ENCODE measurements at places on chromosomes 5 and 9. TPM values are rescaled to one million over a fixed set of nuclear protein-coding genes. Genes with fewer than 3 reads are reported as not detected.

Gene GOLPH3
- total RNA-seq: 54.7 TPM

Gene NMUR2
- 0.30 TPM for total RNA-seq

Gene ZNF608
- 19.1 TPM for total RNA-seq

Gene TAF11L10
- not detected for total RNA-seq

Gene ANGPTL2
- total RNA-seq: 18.6 TPM

Gene TTC39B
- 0.51 TPM for total RNA-seq

Gene RPP25L
- total RNA-seq: 30.8 TPM

Gene OSMR
- total RNA-seq: 5.5 TPM

- DNase-seq: no peak
Observed at GRCh38 chr9:84756171-84756570, 86.6 kb downstream of the NTRK2 start.

DNA sequence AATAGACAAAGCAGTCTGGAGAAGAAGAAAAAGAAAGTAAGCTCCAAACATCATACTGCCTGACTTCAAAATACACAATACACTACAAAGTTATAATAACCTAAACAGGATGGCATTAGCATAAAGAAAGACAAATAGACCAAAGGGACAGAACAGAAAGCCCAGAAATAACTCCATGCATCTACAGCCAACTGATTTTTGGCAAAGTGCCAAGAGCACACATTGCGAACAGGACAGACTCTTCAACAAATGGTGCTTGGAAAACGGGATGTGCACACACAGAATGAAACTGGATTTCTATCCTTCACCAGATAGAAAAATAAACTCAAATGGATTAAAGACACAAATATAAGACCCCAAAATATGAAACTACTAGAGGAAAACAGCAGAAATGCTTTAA, 66.6 kb upstream of the SPATA31E1 start:
- no peak for DNase-seq

- no peak for DNase-seq
Observed at GRCh38 chr5:19492861-19493260, 495.1 kb downstream of the CDH18 start.

- no peak for DNase-seq
Observed at GRCh38 chr9:126849591-126850225, 10.7 kb upstream of the ZBTB34 start.

- DNase-seq: no peak
Observed at GRCh38 chr9:89418882-89419640, 78.9 kb downstream of the SEMA4D start.

GRCh38 chr9:6816581-6816980, 58.8 kb downstream of the KDM4C start:
- DNase-seq: no peak

DNA sequence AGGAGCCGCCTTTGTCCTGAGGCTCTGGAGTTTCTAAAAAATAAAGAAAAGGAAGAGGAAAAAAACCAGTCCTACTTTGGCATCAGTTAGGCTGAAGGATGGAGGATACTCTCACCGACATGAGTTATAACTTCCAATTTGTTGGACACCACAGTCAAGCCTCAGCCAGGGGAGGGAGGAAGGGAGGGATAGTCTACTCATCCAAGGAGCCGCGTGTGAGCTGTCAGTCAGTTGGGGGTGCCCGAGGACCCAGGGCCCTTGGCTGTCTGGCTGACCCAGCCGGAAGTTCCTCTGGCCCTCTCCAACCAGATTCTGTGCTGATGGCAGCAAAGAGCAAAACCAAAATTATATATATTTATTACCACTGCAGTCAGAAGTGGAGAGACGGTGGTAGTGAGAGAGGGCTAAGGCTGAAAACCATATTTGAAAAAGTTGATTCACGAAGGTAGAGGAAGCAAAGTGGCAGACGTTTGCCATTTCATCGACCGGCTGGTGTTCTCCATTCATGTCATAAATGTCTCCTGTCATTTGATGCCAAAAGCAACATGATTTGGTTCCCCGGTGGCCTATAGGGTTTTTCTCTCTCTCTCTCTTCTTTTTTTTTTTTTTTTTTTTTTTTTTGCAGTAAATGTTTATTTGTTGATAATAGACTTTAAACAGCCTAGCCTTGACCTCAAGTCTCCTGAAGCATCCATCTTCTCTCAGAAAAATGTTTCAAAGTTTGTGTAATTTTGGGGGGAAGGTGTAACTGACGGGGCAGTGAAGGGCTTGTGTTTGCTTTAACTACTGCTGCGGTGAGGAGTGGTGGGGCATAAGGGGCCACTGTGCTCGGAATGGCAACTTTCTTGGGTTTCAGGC, 7.6 kb downstream of the LMX1B start:
- no peak for DNase-seq

GRCh38 chr5:139701056-139701741, 53.0 kb downstream of the CXXC5 start:
- DNase-seq: peak; percentile 61

- DNase-seq: peak; percentile 11
Observed at GRCh38 chr5:85646641-85647040, 971.1 kb upstream of the COX7C start.

DNA sequence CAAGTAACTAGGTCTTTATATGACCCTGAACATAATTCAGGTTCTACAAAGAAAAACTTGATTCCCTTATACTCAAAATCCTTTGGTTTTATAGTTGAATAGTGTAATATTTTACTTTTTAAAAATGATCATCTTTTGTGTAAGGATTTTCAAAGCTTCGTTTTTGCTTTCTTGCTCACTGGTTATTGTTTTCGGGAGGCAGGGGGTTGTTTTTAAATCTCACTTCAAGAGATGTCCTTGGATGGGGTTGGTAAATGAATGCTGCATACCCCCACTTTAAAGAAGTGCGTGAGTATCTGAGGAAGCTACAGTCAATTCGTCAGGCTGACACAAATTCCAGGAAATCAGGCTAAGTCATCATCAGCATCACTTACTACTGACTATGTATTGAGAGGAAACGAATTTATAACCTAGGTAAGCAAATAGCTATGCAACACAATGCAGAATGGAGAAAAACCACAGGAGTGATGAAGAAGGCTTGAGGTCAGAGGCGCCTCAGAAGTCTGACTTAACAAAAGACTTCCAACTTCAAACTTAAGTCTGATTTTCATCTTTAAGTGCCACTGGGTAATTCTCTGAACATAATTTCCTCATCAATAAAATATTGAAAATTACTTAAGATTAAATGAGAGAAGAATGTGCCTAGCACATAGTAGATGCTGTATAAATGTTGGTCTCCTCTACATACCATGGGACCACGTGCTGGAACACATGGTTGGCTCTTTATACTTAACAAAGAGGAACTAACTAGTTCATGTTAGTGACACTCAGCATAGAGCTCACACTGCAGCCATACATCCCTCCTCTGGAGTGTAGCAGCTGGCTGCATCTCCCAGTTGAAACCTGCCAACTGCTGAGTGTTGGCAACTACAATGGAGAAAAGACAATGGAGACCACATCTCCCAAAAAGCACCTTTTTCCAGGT, 106.0 kb upstream of the KIF2A start:
- no peak for DNase-seq

GRCh38 chr5:147857302-147858129, 21.0 kb upstream of the SCGB3A2 start:
- DNase-seq: peak; percentile 52

GRCh38 chr9:131798246-131798645, 58.4 kb upstream of the RAPGEF1 start:
- no peak for DNase-seq

DNA sequence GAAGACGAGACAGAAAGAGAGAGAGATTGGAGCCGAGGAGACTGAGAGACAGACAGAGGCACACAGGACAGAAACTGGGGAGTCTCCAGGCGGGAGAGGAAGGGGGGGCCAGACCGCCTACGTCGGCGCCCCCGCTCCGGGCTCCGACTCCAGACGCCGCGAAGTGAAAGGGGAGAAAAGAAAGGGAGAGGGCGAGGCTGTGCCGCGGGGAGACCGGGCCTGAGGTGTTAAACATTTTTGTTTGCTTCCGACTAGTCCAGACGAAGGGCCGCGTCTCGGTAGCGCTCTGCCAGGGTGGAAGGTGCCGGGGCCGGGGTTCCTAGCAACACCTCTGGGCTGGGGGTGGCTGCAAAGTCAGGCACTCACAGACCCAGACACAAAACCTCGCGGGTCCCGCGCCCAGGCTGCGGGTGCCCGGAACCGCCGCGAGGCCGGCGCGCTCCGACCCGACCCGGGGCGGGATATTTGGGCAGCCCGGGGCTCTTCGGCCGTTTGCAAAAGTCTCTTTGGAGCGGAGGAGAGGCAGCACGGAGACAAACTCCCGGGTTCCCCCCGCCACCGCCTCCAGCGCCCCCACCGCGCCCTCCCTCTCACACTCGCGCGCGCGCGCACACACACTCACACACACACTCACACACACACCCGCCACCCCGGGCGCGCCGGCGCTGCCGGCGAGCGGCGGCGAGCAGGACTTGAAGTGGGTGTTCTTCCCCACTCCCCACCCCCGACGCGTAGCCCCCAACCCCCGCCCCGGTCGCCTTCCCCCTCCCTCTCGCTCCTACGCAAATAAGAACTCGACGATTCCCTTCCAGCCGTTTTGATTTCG, 626 bp upstream of the FST start:
- peak; percentile 36 for DNase-seq

DNA sequence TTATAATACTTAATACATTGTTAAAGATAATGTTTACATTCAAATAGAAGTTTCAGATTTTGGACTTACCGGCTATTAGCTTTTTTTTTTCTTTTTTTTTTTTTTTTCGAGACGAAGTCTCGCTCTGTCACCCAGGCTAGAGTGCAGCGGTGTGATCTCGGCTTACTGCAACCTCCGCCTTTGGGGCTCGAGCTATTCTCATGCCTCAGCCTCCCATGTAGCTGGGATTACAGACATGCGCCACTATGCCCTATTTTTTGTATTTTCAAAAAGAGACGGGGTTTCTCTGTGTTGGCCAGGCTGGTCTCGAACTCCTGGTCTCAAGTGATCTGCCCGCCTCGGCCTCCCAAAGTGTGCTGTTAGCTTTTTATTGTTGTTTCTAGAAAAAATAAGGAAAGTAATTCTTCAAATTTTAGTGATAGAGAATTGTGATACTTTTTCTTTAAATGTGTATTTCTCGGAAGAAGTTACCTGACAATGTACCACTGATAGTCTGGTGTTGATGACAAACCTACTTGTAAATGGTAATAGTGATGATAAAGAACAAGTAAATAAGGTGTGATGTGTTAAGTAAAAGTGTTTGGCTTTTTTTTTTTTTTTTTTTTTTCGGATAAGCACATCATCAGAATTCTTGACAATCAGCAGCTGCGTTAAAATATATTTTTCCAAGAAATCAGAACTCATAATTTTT, 2.7 kb downstream of the CDC42SE2 start:
- no peak for DNase-seq

DNA sequence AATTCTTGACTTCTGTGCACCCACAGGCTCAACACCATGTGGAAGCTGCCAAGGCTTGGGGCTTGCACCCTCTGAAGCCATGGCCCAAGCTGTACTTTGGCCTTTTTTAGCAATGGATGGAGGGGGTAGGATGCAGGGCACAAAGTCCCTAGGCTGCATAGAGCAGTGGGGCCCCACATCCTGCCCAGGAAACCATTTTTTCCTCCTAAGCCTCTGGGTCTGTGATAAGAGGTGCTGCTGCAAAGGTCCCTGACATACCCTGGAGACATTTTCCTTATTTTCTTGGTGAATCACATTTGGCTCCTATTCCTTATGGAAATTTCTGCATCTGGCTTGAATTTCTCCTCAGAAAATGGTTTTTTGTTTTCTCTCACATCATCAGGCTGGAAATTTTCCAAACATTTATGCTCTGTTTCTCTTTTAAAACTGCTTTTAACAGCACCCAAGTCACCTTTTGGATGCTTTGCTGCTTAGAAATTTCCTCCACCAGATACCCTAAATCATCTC, 482.7 kb upstream of the TLE4 start:
- no peak for DNase-seq

DNA sequence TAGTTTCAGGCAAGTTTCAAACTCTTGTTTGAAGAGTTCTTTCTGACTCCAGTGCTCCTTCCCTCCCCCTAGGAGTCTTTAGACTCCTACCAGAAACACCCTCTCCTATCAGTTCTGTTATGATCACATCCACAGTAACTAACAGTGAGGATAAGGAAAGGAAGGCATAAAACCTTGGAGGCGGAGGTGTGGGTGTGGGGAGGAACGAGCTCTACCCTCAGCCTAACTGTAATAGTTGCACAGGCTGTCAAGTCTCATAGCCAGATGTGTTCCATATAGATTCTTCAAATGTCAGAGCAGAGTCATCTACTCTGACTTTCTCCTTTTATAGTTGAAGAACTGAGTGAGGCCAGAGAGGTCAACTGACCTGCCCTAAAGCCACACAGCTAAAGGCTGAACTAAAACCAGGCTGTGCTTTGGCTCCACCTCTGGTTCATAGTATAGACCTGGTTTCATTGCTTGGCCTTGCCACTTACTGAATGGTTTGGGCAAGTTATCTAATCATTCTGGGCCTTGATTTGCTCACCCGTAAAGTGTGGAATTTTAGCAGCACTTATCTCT, 34.4 kb upstream of the PIK3R1 start:
- no peak for DNase-seq

GRCh38 chr5:131589510-131590348, 45.3 kb downstream of the RAPGEF6 start:
- peak; percentile 41 for DNase-seq

DNA sequence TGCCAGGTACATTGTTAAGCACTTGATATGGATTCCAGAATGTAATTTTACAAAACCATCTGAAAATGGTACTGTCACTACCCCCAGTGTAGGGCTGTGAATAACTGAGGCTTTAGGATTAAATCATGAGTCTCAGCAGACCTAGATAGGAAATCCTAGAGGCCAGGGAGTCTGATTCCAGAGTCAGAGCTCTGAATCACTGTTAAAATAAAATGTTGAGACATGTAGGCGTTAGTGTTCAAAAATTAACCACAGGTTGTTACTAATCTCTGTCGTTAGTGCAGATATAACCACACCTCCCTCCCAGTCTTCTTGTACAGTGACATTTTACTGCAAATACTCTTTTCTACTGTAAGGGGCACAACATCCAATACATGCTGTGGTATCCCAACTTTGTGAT, 1828.8 kb downstream of the MAT2B start:
- DNase-seq: peak; percentile 20

DNA sequence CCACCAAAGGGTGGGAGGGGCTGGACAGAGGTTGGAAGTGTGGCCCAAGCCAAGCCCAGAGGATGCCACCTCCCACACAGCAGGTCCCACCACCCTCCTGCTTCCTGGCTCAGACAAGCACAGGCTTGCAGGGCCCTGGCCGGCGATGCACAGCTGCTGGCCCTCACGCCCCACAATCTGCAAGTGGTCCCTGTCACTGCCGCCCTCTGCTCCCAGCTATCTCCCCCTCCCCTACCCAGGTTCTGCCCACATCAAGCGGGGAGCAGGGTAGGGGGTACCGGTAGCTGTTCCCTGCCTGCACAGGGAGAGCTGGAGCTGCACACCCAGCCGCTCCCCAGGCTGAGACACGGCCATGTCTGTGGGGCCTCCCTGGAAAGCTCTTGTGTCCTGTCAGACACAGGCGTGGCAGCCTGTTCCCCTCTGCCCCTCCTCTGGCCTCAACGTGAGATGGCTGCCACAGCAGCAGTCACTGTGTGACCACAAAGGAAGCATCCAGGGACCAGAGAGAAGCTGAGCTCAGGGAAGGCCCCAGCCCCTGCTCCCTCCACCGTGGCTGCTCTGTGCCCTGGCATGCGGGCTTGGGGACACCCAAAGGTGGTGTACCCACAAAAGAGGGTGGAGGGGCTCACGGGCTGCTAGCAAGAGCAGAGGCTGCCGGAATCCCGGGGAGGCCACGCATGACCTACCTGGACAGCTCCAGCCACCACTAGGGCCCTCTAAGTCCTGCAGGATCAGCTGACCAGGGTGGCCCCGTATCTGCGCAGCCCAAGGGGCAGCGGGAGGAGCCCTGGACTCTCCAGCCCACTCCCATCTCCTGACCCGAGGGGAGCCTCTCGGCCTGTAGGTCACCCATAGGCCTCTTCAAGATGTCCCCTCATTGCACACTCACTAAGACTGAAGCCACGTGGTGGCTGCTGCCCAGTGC, 10.9 kb upstream of the ZDHHC11 start:
- DNase-seq: no peak

- peak; percentile 28 for DNase-seq
Observed at GRCh38 chr5:179345433-179346321, at the start of gene ADAMTS2. ADAMTS2 (minus strand) TSS chr5:179345461; CDS start chr5:179345328, 133 bp downstream.

All from Daoy (cell line).